Cortex of kidney (tissue), 1 donor: ENCODE measurements at places on chromosomes 5 and 9.

- no peak for DNase-seq
Observed at GRCh38 chr9:98206754-98207153, 14.3 kb upstream of the CORO2A start.

- no peak for DNase-seq
Observed at GRCh38 chr9:99682870-99683269, 138.8 kb upstream of the NR4A3 start.

DNA sequence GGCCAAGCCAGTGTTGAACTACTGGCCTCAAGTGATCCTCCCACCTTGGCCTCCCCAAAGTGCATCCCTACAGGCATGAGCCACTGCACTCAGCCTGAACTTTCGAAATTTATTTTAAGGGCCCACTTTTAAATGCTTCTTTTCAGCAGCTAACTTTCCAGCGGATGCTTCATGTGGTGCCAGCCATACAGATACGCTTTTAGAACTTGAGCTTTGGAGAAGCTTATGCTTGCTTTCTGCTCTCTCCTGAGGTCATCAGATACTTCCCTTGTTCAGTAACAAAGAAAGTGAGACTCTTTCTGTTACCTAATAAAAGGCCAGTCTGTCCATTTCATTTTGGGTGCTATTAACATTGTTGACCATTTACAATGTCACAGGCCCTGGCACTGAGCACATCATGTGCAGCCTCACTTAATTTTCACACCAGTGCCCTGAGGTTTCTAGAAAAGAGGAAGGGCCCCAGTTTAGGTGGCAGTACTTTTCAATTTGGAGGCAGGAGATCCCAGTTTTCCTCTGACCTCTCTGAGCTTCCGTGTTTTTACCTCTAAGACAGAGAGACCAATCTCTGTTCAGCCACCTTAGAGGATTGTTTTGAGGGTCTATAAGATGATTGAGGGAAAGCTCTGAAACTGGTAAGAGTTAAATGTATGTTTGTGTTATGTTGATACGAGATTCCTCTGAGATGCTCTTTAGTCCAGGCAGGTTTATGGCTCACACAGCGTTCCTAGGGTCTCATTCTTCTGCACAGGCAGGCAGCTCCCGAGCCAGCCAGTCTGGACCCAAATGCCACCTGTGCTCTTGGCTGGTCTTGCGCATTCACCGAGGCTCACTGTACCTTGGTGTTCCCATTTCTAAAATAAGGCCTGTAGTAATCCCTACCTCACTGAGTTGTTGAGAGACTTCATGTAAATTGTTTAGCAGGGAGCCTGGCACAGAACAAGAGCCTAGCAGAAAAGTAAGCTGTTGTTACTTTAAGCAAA lies 4.4 kb downstream of the ABL1 start:
- DNase-seq = no peak

DNA sequence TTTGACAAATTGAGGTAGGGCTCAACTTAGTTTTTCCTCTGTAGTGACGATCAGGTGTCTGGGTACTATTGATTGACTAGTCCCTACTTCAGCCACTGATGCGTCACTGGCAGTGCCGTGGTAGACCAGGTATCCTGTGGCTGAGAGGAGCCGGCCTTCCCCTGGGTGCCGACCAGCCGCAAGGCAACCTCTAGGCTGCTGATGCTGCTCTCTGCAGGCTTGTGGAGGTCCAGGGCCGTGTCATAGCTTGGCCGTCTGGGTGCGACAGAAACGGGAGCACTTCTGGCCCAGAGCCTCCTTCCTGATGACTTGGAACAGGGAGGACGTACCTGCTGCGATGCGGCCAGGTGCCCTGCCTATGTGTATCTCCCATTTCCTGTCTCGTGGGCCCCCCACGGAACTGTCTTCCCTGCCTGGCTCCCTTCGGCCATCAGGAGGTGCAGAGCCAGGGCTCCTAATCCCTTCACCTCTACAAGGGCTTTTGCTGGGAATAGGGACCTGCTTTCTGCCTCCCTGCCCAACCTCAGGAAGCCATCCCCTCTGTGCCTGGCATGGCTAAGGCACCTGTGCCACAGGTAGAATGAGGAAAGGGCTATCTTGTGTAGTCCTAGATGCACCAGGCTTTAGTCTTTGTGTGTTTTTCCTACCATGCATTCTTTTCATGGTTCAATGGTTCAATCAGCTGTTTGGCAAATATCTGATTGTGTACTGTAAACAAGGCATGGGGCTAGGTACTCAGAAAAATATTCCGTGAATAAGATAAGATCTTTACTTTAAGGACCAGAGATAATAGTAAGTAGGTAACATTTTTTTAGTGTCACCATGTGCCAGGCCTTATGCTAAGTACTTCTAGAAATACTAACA lies 44.6 kb downstream of the MVB12B start:
- no peak for DNase-seq

DNA sequence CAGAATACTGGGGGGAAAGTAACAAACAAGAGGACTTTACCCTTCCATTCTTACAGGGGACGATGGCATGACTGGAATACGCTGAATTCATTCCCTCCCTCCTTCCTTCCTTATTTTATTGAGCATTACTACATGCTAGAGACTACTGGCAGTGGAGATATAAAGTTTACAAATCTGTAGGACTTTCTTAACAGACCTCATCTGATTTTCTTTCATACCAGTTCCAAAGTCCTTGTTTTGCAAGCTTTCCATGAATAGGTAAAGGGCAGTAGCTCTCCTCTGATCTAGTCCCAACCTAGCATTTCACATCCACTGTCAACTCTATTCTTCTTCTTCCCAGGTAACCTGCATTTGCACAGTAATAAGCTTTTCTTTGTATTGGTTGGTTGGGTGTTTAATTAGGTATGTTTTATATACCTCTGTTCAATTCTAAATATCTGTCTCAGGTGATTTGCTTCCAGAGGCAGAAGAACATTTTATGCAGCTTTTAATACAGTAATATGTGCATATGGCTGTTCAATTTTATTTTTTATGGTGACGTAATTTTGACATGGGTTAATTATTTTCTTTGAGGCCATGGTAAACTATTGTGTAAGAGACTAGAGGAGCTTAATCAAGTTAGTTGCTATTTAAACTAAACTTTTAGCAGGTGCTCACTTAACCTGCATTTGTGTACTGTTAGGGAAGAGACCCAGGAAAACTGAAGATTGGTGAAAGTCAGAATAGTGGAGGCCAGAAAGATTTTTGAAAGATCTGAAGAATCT lies 150.9 kb downstream of the ARHGAP26 start:
- no peak for DNase-seq

DNA sequence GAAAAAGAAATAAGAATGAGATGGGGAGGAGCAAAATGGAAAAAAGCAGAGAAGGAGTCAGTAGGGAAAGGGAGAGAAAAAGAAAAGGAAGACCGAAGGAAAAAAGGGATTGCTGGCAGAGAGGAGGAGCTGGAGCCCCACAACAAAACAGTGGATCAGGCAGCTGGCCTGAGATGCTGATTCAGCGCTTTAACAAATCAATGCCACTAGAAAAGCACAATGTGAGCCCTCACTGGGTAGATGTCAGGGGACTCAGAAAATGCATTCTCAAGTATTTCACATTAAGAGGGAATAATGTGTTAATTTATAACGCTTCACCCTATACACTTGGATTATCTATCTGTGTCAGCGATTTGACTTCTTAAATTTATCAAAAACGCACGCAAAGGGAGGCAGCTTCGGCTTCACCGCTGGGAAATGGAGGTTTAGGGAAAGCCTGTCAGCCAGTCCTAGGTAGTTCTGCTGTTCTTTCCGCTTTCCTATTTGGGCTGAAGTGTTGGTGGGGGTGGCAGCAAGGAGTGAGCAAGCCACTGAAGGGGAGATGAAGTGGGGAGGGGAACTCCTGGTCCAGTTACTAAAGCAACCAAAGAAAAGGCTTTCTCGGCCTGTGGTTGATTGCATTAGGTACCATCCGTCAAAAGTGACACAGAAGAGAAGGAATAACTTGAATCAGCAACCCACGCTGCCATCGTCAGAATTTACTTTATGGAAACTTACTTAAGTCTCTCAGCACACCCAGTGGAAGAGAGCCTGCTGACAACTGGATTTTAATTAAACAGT lies 161.6 kb downstream of the BNC2 start:
- no peak for DNase-seq

- DNase-seq = no peak
Observed at GRCh38 chr5:41708604-41708940, 161.7 kb downstream of the OXCT1 start.

GRCh38 chr9:115024925-115025535 lies 92.9 kb downstream of the TNC start:
- no peak for DNase-seq

GRCh38 chr9:93480262-93480661 lies 26.9 kb upstream of the FAM120AOS start:
- no peak for DNase-seq
